ENCODE measurements at places on chromosomes 5 and 9.
A peak's percentile ranks its signal among the peaks of the same experiment; 100 is the strongest.

GRCh38 chr5:146040527-146040926 lies 64.8 kb downstream of the PLAC8L1 start:
- DNase-seq = peak; percentile 40

GRCh38 chr9:114280636-114281472 lies 42.0 kb upstream of the ORM1 start:
- DNase-seq = no peak

- no peak for DNase-seq
Measured at GRCh38 chr9:114779352-114779845, 26.4 kb downstream of the TNFSF15 start.

DNA sequence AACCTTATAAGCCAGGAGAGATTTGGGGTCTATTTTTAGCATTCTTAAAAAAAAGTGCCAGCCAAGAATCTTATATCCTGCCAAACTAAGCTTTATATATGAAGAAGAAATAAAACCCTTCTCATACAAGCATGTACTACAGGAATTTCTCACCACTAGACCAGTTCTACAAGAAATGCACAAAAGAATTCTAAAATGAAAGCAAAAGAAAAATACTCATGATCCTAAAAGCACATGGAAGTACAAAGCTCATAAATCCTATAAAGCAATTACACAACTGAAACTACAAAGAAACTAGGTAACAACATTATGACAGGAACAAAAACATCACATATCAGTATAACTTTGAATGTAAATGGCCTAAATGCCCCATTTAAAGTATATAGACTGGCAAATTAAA lies 34.5 kb upstream of the HTR4 start:
- DNase-seq = no peak

DNA sequence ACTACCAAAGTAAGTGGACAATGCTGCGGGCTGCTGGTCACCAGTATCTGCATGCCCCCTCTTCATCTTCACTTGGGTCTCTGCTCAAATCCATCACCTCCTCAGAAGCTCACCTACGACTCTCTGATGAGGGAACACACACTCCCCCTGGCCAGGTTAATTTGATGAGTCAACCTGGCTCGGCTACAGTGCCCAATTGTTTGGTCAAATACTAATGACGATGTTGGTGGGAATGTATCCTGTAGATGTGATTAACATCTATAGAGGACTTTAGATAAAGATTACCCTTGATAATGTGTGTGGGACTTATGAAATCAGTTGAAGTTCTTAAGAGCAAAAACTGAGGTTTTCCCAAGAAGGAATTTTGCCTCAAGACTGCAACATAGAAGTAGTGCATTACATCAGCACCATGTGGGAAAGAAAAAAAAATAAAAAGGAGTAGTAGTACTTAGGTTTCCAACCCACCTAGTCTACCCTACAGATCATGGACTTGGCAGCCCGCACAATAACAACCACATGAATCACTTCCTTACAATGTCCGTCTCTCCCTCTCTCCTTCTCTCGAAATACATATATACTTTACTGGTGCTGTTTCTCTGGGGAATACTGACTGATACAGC lies 467.3 kb downstream of the DNAH5 start:
- DNase-seq = no peak

- no peak for DNase-seq
Measured at GRCh38 chr5:10116594-10116993, 133.1 kb downstream of the ATPSCKMT start.

All from erythroblast (primary cell).